ENCODE measurements at places on chromosomes 1 and 21.

DNA sequence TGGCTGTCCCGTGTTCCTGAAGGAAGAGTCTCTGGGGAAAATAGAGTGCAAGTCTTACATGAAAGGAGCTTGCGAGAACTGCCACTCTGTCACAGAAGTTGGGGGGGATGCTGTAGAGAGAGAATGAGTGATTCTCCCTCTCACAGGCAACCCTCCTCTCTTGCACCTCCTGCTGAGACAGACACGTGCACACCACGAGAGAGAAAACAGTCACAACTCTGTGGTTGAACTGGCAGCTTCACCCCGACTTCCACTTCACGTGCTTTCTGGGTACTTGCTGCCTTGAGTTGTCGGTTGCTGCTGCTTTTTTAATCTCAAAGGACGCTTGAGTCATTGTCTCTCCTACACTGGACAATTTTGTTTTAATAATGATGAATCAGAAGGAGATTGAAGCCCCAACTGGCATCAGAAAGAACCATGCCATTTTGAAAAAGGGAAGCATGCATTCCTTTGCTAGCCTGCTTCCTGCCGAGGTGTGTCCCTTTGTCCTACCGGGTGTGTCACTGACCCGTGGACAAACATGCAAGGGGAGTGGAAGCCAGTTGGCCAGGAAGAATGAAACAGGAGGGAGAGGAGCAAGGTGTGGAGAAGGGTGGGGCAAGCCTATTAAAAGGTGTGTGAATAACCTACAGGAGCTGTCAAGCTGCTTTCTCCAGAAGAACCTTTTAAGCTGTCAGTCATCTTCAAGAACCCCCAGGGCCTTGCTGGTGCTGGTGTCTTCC is 164.2 kb downstream of the CACNA1E start:
- DNase-seq, result no peak

- DNase-seq, result no peak
Measured at GRCh38 chr1:59994302-59995198, 68.0 kb upstream of the CYP2J2 start.

DNA sequence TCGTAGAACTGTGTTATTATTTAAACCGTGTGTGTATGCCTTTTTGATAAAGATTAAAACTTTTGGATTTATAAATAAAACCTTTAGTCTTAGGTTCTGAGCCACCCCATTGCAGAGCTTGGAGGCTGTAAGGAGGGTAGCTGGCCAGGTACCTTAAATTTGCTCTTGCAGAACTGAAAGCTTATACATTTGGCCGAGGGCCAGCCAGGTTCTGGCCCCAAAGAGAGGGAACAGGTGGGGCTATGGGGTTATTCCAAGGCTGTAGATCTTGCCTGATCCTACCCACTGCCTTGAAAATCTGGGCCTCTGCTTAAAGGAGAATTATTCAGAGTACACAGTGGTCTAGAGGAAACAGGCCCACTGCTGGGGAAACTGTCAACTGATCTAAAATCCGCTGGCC is 59.6 kb downstream of the CAMK2N1 start:
- DNase-seq, result no peak

- DNase-seq, result no peak
Measured at GRCh38 chr1:245750261-245750660, 595.5 kb downstream of the KIF26B start.

DNA sequence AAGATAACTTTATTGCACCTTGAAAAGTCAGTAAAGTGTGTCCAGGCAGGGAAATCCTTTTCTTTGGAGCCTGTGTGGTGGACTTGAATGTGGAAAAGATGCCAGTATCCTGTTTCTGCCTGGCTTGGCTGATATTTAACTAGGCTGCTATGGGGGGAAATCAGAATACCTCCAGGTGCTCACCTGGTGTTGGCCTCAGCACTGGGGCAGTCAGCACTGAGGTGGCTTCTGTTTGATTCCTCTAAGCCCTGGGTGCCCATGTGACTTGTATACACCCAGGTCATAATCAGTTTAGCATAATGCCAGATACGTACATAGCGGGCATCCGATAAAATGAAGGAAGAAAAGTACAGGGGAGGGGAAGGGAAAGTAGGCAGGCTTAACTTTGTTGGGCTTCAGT is 7.2 kb downstream of the PHGDH start:
- DNase-seq, result no peak

DNA sequence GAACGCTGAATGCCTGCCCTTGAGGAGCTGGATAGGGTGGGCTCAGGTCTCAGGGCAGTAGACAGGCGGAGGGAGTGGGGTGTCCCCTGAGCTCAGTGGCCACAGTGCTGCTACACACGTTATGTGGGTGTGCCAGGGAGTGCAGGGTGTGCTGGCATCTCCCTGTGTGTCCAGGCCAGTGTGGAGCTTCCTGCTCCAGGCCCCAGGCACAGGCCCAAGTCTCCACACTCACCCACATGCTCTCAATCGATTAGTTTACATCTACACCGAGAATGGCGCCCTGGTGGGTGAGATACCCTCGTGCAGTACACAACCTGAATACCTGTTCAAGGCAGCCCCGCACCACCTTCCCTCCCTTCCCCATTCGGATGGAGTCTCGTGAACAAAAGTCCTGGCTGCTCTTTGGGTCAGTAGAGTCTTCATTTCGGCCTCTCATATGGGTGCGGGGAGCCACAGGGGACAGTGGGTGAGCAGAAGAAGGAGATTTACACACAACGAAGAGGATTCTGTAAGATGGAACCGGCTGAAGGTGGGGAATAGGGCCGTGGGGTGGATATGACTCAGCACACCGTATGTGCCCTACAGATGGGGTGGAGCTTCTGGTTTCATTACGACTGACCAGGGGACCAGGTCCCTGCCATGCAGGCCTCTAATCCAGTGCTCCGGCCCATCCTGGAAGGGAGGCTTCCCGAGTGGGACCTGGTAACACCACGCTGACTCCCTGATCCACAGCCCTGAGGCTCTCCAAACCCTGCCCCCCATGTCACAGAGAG is 93.3 kb downstream of the SPSB1 start:
- no peak for DNase-seq

GRCh38 chr1:58870298-58870676 is 86.4 kb upstream of the JUN start:
- no peak for DNase-seq

- DNase-seq, result no peak
Measured at GRCh38 chr1:246063013-246063616, 444.0 kb downstream of the SMYD3 start.

DNA sequence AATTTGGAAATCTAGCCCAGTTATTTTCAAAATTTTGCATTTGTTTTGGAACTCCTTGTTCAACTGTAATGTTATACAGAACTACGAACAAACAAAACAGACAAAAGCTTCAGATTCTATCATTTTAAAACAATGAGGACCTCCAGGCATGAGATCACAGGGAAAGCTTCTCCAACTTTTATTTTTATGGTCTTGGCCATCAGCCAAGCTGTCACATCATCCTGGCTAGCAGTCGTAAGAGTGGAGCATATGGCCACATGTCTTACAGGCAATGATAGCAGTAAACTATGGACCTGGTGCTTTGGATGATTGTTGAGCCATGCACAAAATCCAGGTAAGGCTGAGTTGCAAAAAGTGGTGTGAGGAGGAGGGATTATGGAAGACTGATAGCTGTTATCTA is 299.6 kb downstream of the LMX1A start:
- DNase-seq, result no peak

DNA sequence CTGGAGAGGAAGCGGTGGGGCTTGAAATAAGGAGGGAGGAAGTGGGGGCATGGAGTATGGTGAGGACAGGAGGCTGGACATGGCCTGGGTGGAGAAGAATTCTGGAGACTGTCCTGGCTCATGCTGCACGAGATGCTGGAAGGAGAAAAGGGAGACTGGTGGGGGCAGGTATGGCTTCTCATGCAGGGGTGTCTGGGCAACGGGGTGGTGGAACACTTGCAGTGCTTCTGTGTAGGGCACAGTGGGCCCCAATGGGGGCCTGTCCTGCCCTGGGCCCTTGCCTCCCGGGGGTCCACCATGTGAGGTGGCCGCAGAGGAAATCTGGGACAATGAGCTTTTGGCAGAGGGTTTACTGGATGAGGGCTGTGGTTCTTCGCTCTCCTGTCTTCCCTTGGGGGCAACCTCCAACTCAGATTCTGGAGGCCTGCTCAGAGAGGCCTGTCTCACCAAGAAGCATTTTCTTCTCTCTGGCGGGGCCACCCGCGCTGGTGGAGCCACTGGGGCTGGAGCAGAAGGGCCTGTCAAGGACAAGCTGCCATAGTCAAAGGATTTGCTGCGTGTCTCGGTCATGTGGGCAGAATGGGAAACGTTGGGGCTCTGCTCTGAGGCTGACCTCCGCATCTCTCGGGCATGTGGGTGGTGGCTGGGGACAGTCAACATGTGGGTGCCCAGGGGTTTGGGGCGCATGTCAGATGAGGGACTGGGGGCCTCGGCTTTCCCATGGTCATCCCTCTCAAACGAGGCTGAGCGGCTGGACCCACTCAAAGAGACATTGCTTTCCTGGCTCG is 96.9 kb upstream of the EDN2 start:
- DNase-seq, result no peak

DNA sequence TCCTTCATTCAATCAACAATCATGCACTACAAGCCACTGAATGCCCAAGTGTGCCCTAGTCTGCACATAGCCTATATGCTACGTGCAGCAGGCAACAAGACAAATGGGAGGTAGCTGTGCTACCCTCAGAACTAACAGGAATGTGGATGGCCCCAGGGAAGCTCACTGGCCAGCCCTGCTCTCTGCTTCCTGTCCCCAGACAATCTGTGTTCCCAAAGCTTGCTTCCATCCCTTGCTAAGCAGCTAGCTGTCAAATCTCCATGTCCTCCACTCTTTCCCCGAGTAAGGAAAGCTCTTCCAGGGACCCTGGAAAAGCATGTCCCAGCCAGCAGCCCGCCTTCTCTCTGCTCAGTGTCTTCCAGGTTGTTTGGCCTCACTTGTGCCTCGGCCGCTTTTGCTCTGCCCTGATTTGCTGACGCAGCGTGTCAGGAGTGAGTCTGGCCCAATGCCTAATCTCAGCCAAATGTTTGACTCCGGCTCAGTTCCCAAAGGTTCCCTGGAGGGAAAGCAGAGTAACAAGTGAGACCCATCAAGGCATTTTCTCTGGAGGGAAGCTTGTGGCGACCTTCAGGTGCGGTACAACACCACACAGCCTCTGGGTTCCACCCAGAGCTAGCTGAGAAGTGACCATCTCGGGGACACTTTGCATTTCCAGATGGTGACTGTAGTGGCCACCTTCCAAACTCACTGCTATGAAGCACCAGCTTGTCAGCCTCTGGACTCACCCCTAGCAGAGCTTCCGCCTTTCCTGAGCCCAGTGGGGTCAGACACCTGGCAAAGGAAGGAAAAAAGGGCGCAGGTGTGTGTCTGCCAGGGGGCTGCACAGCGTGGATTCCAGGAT is 243.4 kb downstream of the RHOU start:
- DNase-seq, result no peak

- DNase-seq, result no peak
Measured at GRCh38 chr1:155954645-155955044, 13.2 kb downstream of the RXFP4 start.

DNA sequence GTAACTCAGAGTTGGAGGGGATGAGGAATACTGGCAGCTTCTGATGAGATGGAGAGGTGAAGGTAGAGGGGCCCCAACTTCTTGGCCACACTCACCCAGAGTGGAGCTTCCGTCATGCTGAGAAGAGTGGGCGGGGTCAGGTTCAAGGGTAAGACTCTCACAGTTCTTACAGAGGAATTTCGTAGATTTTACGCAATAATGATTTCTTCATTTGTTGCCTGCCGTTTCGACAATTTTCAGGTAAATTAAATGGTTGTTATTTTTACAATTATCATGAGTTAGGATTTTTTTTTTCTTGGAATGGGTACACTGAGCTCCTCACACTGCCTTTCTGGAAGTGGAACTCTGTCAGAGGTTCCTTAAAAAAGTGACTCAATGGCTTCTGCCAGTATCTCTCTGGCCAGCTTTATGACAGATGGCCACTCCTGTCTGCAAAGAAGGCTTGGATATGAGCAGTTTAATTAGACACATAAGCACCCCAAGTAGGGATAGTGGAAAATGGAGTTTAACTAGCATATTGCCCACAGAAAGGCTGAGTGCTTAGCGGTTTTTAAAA is 13.8 kb upstream of the NLRP3 start:
- DNase-seq, result no peak

DNA sequence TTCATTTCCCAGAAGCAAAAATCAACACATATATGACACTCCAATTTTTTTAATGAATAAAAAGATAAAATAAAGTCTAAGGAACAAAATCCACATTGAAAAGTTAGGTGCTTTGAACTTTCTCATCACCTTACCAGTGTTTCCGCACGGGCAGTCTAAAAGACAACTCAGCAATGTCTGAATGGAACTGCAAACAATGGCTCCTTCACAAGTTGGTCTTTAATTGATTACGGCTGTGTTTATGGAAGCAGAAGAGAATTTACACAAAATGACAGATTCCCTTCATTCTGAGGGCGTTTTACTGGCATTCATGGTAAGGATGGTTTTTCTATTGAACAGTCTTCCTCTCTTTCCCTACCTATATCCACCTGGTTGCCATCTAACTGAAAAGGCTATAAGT is 65.0 kb upstream of the RNPC3 start:
- no peak for DNase-seq

GRCh38 chr1:184945029-184945428 is 29.3 kb downstream of the NIBAN1 start:
- no peak for DNase-seq

GRCh38 chr1:178939338-178940067 is 68.6 kb upstream of the ANGPTL1 start:
- no peak for DNase-seq

DNA sequence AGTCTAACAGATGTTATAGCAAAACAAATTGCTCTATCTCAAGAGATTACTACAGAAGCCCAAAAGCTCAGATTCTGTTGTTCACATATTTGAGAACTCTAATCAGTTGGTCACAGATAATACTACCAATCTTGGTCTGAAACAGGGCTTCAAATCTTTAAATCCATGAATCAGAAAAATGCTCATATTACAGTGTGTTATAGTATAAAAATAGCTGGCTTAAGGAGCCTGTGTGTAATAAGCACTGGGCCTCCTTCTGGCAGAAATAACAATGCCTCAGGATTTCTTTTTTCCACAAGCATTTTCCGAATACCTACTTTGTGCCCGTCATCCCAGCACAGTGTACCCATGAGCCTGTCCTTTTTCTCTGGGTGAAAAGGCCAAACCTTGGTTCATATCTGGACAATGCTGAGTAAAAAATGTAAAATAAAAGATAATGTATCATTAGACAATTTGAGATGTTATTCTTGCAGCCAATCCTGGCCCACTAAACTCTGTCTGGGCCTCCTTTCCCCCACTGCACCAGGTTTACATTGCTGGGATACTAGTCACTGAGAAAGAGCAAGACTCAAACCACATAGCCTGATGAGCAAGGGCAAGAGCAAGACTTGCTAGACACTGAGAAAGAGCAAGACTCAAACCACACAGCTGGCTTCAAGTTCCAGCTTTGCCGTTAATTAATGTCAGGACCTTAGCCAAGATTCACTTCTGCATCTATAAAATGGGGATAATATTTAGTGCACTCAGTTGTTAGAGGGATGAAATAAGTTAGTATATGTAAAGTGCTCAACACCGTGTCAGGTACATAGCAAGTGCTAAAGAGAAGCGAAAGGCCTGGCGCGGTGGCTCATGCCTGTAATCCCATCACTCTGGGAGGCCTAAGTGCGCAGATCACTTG is 17.0 kb upstream of the ADAR start:
- DNase-seq, result no peak

- no peak for DNase-seq
Measured at GRCh38 chr1:151710187-151710840, 6.3 kb downstream of the CELF3 start.

- DNase-seq, result no peak
Measured at GRCh38 chr1:203521812-203522211, 27.9 kb downstream of the OPTC start.

- no peak for DNase-seq
Measured at GRCh38 chr1:3016641-3017439, 4.4 kb upstream of the ACTRT2 start.
